ENCODE measurements at places on chromosomes 7 and 10. TPM values are rescaled to one million over a fixed set of nuclear protein-coding genes. Genes with fewer than 3 reads are reported as not detected.

Gene LRRN3
- total RNA-seq, result 6.1 TPM

DNA sequence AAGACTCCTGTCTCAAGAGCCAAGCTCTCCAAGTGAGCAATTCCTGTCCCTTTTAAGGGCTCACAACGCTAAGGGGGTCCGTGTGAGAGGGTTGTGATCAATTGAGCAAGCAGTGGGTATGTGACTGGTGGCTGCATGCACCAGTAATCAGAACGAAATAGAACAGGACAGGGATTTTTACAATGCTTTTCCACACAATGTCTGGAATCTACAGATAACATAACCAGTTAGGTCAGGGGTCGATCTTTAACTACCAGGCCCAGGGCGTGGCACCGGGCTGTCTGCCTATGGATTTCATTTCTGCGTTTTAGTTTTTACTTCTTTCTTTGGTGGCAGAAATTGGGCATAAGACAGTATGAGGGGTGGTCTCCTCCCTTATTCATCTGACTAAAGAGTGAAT is 54.9 kb upstream of the SP4 start:
- no peaks in the 10 kb centered on the region for H3K36me3 ChIP-seq
- no peak overlapping the region for H3K27ac ChIP-seq
- H3K27me3 ChIP-seq, result no peaks in the 10 kb centered on the region
- no peaks in the 10 kb centered on the region for H3K4me1 ChIP-seq

GRCh38 chr10:78948621-78949030 is 120.1 kb upstream of the ZMIZ1 start:
- H3K36me3 ChIP-seq, result no peaks in the 10 kb centered on the region
- no peak overlapping the region for H3K27ac ChIP-seq
- DNase-seq, result no peak
- H3K4me3 ChIP-seq, result no peak overlapping the region

GRCh38 chr10:58885686-58886345 is 290.6 kb upstream of the PHYHIPL start:
- no peaks in the 10 kb centered on the region for H3K27me3 ChIP-seq
- DNase-seq, result no peak
- H3K4me3 ChIP-seq, result no peak overlapping the region
- H3K27ac ChIP-seq, result no peak overlapping the region

- H3K4me3 ChIP-seq, result peak overlapping the region; percentile 56
- peaks cover 30% of the 10 kb centered on the region for H3K4me1 ChIP-seq
- no peaks in the 10 kb centered on the region for H3K27me3 ChIP-seq
- H3K36me3 ChIP-seq, result no peaks in the 10 kb centered on the region
These were observed 136.0 kb downstream of the RAPGEF5 start for GRCh38 chr7:22220941-22221340.

Gene IFIT1B
- total RNA-seq, result not detected

DNA sequence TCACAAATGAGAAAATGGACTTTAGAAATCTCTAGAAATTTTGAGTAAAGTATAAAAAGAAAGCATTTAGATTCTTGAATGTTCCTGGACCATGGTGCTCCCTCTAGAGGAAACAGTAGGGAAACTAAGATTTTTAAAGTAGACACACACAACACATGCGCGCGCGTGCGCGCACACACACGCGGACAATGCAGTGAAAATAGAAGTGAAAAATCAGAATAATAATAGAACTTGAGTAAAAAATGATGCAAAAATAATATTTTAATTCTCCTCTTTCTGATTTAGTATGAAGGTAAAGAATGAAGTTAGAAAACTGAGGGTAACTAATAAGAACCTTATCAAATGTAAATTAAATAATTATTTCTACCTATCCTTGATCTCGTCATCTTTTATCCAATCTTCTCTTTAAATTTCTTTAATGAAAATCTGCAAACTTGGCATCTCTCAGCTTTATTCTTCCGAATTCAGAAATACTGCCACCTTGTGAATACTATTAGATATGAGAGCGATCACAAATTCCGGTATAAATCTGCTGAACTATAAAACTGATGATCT is 117.0 kb upstream of the AMPH start:
- no peak overlapping the region for H3K27ac ChIP-seq
- no peak overlapping the region for H3K4me3 ChIP-seq
- peaks cover 78% of the 10 kb centered on the region for H3K36me3 ChIP-seq

Gene PSMG3
- total RNA-seq, result 19.7 TPM

Gene HOXA7
- total RNA-seq, result 2.2 TPM

- H3K27me3 ChIP-seq, result no peaks in the 10 kb centered on the region
- H3K4me3 ChIP-seq, result no peak overlapping the region
- peaks cover 21% of the 10 kb centered on the region for H3K36me3 ChIP-seq
- no peaks in the 10 kb centered on the region for H3K4me1 ChIP-seq
- H3K27ac ChIP-seq, result no peak overlapping the region
- DNase-seq, result no peak
These were observed 209.8 kb downstream of the ZEB1 start for GRCh38 chr10:31528831-31529230.

Gene ZMIZ1
- total RNA-seq, result 102 TPM

DNA sequence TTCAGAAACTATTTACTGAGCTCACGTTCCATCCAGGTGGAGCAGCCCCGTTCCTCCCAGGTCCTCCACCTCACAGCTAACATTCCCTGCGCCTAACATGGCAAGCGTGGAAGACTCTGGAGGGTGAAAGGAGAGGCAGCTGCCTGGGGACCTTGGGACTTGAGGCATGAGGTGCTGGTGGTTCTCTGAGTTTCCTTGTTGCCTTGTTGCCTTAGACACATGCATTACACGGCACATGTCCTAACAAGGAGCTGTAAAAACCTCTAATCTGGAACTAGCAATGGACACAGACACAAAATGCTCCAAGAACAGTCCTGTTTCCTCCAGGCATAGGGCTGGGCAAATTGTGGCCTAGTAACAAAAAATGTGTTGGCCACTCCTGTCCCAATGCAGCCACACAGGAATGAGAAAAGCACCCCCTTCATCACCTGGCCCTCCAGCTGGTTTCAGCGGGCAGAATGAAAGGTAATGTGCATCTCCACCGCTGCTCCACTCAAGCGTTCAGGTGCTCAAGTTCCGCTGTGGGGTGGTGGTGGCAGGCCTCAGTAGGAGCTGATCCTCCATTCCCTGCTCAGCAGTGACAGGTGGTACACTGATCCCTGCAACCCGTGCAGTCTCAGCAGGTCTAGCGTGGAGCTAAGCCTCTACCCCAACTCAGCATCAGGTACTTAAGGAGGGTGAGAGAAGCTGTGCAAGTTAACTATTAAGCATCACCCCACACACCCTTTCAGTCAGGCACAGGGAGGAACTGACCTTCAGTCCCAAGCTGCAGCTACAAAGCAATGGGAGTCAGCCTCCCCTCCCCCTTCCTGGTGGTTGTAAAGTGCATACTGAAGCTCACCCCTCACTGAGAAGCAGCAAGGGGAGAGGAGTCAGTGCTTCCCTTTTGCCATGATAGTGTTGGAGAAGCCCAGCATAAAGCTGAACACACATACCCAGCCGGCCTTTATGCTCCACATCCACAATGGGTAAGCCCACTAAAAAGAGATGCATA is 382.8 kb downstream of the SDK1 start:
- DNase-seq, result no peak
- H3K27ac ChIP-seq, result no peak overlapping the region
- no peaks in the 10 kb centered on the region for H3K27me3 ChIP-seq
- H3K36me3 ChIP-seq, result no peaks in the 10 kb centered on the region

DNA sequence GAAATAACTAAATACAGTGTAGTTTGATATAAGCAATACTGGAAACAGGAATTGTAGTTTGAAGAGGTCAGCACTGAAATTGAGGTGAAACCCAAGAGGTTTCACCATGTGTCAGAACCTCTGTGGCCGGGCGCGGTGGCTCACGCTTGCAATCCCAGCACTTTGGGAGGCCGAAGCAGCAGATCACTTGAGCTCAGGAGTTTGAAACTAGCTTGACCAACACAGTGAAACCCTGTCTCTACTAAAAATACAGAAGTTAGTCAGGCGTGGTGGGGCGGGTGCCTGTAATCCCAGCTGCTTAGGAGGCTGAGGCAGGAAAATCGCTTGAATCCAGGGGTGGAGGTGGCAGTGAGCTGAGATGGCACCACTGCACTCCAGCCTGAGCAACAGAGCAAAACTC is 13.7 kb downstream of the AHCYL2 start:
- H3K4me3 ChIP-seq, result no peak overlapping the region
- H3K27me3 ChIP-seq, result no peaks in the 10 kb centered on the region
- no peaks in the 10 kb centered on the region for H3K4me1 ChIP-seq

DNA sequence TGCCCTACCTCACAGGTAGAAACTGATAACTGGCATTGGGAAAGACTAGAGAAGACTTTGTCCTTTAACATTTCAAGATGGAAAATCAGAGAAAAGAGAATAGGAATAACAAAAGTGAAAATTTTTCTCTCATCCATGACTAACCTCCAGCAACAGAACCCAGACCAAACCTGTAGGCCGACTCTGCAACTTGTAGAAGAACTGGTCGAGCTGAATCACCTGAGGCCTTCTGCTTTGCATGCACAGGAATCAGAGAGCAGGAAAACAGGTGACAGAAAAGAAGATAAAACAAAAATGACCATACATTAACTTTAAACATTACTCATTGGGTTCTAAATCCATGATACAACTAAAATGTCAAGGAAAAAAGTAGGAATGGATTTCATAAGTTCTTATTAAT is 137.1 kb downstream of the SLC25A13 start:
- DNase-seq, result no peak
- H3K4me3 ChIP-seq, result no peak overlapping the region
- no peaks in the 10 kb centered on the region for H3K27me3 ChIP-seq
- H3K36me3 ChIP-seq, result peaks cover 67% of the 10 kb centered on the region
- no peak overlapping the region for H3K27ac ChIP-seq

DNA sequence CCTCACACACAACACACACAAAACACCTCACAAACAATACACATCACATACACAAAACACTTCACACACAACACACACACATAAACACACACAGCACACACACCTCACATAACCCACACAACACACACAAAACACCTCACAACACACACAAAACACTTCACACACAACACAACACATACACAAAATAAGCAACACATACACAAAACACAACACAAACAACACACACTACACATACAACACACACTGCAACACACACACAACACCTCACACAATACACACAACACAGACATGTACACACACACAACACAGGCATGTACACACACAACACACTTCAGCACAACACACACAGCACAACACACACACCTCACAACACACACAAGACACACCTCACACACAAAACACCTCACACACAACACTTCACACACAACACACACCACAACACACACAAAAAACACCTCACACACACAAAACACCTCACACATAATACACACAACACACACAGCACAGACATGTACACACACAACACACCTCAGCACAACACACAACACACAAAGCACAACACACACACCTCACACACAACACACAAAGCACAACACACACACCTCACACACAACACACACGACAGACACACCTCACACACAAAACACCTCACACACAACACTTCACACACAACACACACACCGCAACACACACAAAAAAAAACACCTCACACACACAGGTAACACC is 107.5 kb downstream of the TNS3 start:
- DNase-seq, result no peak
- peaks cover 46% of the 10 kb centered on the region for H3K4me1 ChIP-seq
- peaks cover 5% of the 10 kb centered on the region for H3K36me3 ChIP-seq
- peak overlapping the region; percentile 79 for H3K27ac ChIP-seq
- no peak overlapping the region for H3K4me3 ChIP-seq

DNA sequence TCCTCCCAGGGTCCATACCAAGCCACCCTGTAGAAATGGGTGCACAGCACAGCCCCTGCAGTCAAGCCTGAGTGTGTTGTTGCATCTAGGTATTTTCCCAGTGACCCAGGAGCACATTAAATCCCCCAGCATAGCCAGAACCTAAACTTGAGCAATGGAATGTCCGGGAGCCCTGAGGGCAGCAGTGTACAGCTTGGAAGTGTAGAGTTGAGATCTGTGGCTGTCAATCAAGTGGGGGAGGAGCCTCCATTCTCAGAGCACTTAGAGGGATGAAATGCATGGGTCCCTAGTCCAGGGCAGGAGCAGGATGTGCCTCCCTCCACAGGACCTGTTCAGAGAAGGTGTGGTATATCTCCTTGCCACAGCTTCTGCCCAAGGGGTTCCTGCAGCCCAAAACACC is 885.1 kb downstream of the CCSER2 start:
- no peaks in the 10 kb centered on the region for H3K4me1 ChIP-seq
- no peak overlapping the region for H3K27ac ChIP-seq
- no peak for DNase-seq
- H3K27me3 ChIP-seq, result no peaks in the 10 kb centered on the region
- H3K36me3 ChIP-seq, result no peaks in the 10 kb centered on the region

Gene NUDT5
- 43.3 TPM for total RNA-seq

Gene ADAM12
- 0.92 TPM for total RNA-seq

- H3K27me3 ChIP-seq, result no peaks in the 10 kb centered on the region
- peak; percentile 20 for DNase-seq
- H3K27ac ChIP-seq, result no peak overlapping the region
These were observed 101.6 kb downstream of the DLG5 start for GRCh38 chr10:77824908-77825307.

- H3K36me3 ChIP-seq, result peaks cover 54% of the 10 kb centered on the region
- no peaks in the 10 kb centered on the region for H3K4me1 ChIP-seq
- no peak overlapping the region for H3K27ac ChIP-seq
These were observed 30.2 kb downstream of the ENTPD7 start for GRCh38 chr10:99689461-99689860.

Gene CLDN3
- total RNA-seq, result 12.8 TPM

Gene ING3
- total RNA-seq, result 21.5 TPM

- H3K36me3 ChIP-seq, result no peaks in the 10 kb centered on the region
- no peak for DNase-seq
- H3K27me3 ChIP-seq, result no peaks in the 10 kb centered on the region
- H3K4me3 ChIP-seq, result no peak overlapping the region
These were observed 278.2 kb upstream of the TEX47 start for GRCh38 chr7:89073776-89074175.

DNA sequence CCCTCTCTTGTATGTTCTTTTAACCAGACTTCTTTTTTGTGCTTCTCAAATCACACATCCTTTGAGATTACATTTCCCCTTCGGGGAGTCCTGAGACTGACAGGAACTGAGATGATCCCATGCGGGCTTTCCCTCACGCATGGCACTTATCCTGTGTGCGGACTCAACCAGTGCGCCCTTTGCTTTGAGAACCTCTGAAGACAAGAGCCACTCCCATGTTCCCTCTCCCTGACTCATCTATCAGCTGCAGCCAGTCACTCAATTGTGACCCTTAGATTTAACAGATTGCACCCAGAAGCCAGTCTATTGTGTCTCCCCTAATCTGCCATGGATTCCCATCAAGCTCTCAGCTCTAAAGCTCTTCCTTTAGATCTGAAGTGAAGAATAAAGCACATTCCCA is 353.9 kb upstream of the MEOX2 start:
- no peaks in the 10 kb centered on the region for H3K36me3 ChIP-seq
- no peak for DNase-seq
- H3K4me1 ChIP-seq, result no peaks in the 10 kb centered on the region
- no peak overlapping the region for H3K27ac ChIP-seq
- H3K27me3 ChIP-seq, result no peaks in the 10 kb centered on the region

- no peak overlapping the region for H3K27ac ChIP-seq
- H3K36me3 ChIP-seq, result no peaks in the 10 kb centered on the region
- no peaks in the 10 kb centered on the region for H3K27me3 ChIP-seq
- no peak overlapping the region for H3K4me3 ChIP-seq
These were observed 85.0 kb downstream of the MPP7 start for GRCh38 chr10:28217848-28218247.

GRCh38 chr7:139341776-139342226 is 664 bp downstream of the FMC1 start:
- H3K36me3 ChIP-seq, result peaks cover 8% of the 10 kb centered on the region
- no peak for DNase-seq
- no peaks in the 10 kb centered on the region for H3K27me3 ChIP-seq
- peaks cover 13% of the 10 kb centered on the region for H3K4me1 ChIP-seq
- H3K4me3 ChIP-seq, result peak overlapping the region; percentile 85
- peak overlapping the region; percentile 100 for H3K27ac ChIP-seq

- no peak overlapping the region for H3K4me3 ChIP-seq
- H3K27me3 ChIP-seq, result no peaks in the 10 kb centered on the region
- no peak overlapping the region for H3K27ac ChIP-seq
These were observed 631.4 kb upstream of the POT1 start for GRCh38 chr7:125561006-125561405.
